ELR (cell line): ENCODE measurements at places on chromosomes 12 and 14.

- no peak for DNase-seq
Measured at GRCh38 chr12:47856094-47856493, 36.4 kb upstream of the HDAC7 start.

DNA sequence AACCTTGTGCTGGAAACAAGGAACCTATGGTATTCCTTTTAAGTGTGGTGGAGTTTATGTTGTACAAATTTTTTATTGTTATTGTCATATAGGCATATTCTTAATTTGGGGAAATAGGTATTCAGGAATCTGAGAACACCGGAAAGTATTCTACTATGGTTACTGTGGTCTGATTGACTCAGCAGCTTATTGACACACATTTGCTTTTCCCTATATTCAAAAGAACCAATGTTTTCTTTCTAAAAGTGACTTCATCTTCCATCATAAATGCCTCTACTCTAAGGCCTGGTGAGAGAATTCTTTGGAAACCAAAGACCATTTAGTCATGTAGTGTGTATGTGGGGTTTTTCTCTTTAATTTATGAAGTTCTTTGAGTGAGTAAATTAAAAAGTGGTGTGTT is 474.8 kb downstream of the TMTC2 start:
- no peak for DNase-seq

GRCh38 chr12:40110586-40110985 is 4.7 kb upstream of the SLC2A13 start:
- DNase-seq, result peak; percentile 10

DNA sequence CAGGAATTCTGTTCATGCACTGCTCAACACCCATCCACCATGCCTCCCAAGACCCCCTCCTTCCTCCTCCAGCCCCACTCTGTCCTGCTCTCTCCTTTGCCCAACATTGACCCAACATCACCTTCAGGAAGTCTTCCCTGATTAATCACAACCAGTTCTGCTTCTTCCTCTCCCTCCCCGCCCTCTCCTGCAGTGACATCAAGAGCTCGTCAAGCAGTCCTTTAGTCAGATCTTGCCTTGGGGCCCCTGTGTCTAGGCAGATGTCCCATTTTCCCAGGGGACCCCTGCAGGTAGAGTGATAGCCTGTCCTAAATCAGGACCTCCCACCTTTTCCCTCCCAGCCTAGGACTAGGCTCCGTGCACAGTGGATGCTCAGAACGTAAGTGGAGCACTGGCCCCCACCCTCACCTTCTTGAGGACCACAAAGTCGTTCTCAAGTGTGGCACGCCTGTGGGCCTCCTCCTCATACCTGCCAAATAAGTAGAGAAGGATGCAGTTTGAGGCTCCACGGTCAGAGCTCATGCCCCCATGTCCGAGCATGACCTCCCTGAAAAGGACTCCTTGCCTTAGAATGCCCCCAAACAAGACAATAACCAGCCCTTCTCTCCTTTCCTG is 2.3 kb downstream of the KRT78 start:
- no peak for DNase-seq

- DNase-seq, result no peak
Measured at GRCh38 chr12:104060791-104061190, 3.5 kb upstream of the HCFC2 start.

GRCh38 chr12:76055393-76055792 is 23.8 kb upstream of the PHLDA1 start:
- DNase-seq, result peak; percentile 38

GRCh38 chr12:104634044-104634443 is 177.3 kb downstream of the CHST11 start:
- no peak for DNase-seq

GRCh38 chr12:70330158-70330557 is 35.9 kb upstream of the KCNMB4 start:
- DNase-seq, result peak; percentile 5

GRCh38 chr12:45088608-45089007 is 37.7 kb upstream of the DBX2 start:
- no peak for DNase-seq

DNA sequence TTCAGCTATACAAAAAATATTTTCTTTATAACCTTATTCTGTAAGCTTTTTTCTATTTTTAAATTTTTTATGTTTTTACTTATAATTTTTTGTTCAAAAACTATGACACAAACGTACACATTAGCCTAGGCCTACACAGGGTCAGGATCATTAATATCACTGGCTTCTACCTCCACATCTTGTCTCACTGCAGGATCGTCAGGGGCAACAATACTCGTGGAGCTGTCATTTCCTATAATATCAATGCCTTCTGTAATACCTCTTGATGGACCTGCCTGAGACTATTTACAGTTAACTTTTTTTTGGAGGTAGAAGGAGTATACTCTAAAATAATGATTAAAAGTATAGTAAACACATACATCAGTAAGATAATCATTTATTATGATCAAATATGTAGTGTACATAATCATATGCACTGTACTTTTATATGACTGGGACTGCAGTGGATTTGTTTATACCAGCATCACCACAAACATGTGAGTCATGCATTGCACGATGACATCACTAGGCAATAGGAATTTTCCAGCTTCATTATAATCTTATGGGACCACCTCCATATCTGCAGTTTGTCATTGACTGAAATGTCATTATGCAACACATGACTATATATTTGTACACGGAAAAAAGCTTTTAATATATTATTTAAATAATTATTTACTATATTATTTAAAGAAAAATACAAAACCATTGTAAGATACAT is 18.5 kb upstream of the PMCH start:
- DNase-seq, result peak; percentile 86

DNA sequence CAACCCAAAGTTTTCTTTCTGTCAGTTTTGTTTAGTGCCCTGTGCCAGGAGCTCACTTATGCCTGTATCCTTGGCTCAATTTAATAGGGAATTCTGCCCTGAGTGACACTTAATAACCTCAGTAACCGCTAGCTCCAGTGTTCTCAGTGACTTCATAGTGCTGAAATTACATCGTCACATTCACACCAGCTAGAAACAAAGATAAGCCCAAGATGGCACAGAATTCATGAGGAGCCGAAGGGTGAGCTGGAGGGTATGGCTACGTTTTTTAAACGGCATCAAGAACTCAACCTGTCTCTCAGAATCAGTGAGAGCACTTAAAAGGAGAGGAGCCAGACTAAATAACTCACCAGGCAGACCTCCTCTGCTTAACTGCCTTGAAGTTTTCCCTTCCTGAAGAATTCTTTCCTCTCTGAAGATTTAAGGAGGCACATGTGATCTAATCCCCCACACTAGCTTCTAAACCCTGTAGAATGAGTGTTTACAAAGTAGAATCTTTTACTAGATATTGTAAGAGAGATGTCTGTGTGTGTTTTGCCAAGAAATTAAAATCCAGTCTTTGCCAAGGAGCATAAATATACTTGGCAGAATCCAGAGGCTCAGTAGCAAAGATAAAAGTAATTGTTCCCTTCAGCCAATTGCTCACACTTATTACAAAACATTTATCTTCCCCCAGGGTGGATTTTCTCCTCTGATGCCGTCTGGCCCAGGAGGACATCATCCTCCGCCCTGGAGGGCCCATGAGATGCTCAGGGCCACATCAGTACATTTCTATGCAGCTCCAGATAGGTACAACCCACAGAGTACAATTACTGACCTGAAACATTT is 37.3 kb downstream of the PTGER2 start:
- DNase-seq, result peak; percentile 72

DNA sequence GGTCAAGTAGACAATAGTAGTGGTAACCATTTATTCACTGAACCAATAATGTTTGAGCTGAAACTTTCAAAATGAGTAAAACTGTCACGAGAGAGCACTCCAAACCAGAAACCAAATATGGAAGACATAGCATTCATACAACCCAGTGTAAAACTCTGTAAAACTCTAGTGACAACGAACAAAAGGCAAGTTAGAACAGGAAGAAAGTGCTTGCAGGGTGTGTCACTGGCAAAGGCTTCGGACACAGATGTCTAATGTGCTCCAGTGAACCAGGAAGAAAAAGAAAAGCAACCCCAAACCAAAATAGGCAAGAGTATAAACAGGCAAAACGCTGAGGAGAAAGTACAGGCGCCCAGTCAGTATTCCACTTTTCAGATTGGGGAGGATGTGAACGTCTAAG is 79.3 kb upstream of the FZD10 start:
- DNase-seq, result no peak

DNA sequence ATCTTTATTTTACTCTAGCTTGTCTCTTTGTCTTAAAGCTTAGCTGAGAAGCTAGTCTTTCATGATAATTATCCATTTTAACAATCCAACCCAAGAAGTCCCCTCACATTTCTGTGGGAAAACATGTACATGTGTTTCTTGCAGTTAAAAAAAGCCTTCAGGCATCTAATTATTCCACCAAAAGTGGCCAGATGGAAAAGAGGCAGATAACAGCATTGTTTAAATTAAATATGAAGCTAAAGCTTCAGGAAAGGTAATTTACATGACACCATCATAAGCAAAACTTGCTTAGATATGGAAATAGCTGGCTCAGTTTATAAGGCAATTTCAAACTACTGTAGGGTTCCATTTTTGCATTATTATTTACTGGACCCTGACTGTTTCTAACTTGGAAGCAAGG is 175.4 kb downstream of the UNC79 start:
- DNase-seq, result no peak

DNA sequence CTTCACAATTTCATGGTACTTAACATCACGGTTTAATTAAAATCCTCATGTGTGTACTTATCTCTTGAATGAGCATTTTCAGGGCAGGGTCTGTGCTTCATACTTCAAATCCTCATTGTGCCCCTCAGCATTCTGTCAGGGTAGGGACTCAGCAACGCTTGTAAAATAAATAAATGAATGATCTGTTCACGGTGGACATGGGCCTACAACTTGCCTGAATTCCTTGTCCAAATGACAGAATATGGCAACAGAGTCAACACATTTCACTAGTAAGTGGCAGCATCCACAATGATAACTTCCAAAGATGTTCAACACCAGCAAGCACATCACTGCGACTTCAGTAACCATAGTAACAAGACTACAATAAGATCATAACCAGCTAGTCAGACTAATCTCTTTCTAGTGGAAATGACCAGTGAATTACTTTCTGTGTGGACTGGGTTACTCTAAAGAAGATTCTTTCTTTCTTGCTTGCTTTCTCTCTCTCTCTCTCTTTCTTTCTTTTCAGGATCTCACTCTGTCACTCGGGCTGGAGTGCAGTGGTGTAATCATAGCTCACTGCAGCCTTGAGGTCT is 14.5 kb upstream of the GNPTAB start:
- DNase-seq, result no peak

- no peak for DNase-seq
Measured at GRCh38 chr12:83700838-83701237, 1014.1 kb downstream of the TMTC2 start.

GRCh38 chr12:108442910-108443309 is 72.2 kb upstream of the FICD start:
- no peak for DNase-seq

GRCh38 chr12:81176796-81177195 is 98.9 kb downstream of the ACSS3 start:
- DNase-seq, result peak; percentile 2

GRCh38 chr14:99333841-99334635 is 62.0 kb upstream of the BCL11B start:
- DNase-seq, result no peak

DNA sequence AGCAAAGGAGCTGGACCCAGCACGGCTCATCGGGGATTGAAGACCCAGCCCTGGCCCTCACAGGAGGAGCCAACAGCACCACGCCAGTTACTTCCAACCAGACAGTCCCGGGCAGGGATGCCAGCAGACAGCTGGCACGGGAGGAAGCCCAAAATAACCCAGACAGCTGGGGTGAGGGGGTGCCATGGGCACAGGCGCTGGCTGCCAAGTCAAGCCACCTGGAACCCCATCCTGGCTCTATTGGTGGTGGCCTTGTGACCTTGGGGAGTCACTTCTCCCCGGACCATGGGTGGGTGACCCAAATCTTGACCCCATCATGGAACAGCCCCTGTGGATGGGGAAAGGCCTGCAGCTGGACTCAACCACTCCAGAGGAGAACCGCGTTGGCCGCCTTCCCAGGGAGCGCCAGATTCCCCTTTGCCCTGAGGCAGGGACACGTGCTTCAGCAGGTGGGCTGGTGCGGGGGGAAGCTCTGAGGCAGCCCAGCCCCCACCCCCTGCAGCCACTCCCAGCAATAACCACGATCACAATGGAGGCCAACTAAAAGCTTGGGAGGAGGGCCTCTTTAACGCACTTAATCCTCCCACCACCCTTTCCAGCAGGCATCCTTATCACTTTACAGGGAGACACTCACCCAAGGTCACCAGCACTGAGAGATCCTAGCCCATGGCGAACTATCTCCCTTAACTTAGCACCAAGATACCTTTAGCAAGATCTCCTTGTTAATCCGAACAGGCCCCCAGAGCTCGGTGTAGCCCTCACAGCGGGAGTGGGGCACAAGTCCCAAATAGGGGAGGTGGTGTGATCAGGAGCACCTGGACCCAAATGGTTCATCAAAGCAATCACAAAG is 4.7 kb upstream of the RHOF start:
- no peak for DNase-seq

GRCh38 chr14:50545618-50546017 is 13.2 kb upstream of the MAP4K5 start:
- DNase-seq, result no peak

DNA sequence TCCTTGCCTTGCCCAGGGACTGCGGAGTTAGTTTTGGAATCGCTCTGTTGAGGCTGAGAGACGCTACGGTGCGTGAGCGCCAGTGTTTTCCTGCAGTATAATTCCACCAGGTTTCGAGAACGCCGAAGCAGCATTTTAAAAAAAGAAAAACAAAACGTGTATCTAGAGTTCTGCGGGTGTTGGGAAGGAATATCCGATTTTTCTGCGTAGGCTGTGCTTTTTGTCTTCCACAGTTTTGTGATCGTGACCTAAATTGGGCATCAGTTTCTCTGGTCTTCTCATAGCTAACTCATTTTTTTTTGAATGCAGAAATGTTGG is 778 bp downstream of the DNM1L start:
- DNase-seq, result no peak

- no peak for DNase-seq
Measured at GRCh38 chr14:83280719-83281118, 1747.1 kb upstream of the SEL1L start.

DNA sequence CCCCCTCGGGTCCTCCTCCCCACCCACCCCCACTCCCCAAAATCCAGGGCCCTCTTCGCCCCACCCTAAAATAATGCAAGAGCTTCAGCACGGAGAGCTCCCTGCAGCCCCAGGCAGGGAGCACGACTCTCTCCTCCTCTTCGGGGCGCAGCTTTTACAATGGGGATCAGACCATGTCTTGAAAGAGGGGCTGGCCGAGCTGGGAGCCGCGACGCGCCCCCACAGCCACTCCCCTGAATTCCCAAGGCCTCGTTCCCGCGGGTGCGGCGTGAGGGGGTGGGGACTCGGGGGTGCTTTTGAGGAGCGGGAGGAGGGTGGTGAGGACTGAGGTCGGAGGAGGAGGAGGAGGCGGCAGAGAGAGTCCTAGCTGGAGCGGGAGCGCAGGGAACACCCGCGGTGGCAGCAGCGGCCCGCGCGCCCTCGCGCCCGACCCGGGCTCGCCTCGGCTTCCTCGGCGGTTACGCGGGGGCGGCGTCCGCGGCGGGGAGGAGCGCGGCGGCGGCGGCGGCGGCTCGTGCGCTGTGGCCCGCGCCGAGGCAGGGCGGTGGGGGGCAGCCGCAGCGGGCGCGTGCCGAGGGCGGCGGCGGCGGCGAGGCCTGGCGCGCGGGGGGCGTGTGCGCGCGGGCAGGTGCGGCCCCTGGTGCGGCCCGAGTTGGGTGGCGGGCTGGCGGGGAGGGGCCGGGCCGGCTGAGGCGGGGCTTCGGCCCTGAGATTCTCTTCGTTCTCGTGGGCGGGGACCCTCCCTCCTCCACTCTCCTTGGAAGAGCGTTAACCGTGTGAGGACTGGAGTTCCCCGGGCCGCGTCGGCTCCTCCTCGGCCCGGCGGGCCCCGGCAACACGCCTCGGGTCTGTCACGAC is at the start of gene ANKS1B:
TSS of gene ANKS1B (minus strand) at position 666 of the 858 bp plus-strand sequence. CDS start 699 bp downstream, outside the sequence.
- peak; percentile 45 for DNase-seq
